ENCODE measurements at places on chromosomes 6 and 20.

GRCh38 chr6:148867862-148868261 lies 121.0 kb downstream of the UST start:
- DNase-seq = no peak

DNA sequence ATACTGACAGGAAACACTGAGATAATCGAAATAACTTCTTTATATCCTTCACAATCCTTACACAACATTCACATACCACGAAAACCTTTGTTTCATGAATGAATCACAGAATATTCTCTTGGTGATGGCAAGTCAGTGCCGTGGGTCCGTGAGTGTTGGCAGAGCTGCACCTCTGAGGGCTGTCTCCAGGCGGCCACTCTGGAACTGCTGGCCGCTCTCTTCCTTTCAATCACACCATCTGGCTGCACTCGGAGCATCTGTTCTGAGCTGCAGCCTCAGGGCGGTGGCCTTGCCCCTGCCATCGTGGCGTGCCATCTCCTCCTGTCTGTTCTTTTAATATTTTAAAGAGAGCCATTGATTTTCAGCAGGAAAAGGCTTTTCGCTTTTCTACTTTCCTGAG lies 129.4 kb upstream of the AFDN start:
- DNase-seq = no peak

DNA sequence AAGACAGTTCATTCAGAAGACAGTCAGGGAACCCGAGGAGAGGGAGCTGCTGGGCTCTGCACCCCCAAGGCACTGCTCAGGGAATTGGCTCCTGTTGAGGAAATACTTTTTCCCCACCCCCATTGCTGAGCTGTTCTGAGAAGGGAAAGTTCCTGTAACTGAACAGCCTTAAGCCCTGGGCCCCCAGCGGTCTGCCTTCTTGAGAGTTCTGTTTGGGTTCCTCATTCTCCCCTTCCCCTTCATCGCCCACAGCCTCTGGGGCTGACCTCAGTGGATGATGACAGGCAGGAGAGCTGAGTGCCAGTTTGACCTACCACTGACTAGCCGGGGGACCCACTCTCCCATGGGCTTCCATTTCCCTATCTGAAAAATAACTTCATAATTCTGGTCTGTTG lies 10.7 kb downstream of the HCK start:
- peak; percentile 67 for DNase-seq

DNA sequence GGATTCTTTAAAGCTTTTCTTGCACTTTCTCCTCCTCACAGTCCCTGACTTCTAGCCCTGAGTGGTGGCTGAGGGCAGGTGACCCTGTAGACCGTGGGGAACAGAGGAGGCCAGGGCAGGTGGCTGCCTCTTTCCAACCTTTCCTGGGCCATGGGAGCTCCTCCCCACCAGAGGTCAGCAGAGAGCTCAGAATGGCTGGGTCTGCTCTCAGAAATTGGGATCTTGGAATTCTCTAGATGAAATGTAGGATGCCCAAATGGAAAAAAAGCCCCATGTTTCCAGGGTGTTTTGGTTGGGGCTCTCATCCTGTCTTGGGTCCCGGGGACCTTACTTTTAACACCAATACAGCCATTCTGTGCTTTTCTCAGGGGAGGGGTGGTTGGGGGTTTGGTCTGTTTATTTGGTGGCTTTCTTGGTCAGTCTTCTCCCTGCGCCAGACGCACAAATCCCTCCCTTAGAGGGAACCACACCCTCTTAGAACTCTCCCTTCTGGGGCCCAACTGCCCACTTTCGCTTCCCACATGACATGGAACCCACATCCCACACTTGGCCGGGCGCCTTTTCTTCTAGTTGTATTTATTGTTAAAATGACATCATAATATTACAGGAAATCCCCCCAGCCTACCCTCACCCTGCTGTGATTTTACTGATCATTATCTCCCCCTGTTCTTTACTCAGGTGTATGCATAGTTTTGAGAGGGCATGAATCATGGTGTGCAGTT lies 17.9 kb downstream of the GNAS start:
- DNase-seq = no peak

DNA sequence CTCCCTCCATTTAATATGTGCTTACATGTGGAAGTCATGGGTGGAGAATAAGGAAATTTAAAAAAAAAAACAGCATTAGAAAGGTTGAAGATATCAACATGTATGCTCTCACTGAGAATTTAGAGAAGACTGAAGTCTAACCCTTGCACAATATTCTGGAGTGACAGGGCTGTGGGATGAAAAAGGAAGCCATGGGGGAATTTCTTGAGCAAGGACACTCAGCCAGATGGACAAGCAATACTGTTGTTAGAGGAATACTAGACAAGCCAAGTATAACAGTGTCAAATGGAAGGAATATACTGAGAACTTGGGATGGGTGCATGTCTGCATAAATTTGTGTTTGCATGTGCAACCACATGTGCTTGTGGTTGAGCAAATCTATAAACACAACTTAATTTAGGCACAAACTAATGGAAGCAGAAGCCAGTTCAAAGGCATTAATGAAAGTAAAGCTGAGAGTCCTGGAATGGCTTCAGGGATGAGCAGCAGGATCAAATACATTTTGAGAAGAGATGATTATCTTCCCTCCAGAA lies 119.7 kb downstream of the ADGRB3 start:
- no peak for DNase-seq
